Kidney glomerular epithelial cell (primary cell): ENCODE measurements at places on chromosomes 3 and 15.

DNA sequence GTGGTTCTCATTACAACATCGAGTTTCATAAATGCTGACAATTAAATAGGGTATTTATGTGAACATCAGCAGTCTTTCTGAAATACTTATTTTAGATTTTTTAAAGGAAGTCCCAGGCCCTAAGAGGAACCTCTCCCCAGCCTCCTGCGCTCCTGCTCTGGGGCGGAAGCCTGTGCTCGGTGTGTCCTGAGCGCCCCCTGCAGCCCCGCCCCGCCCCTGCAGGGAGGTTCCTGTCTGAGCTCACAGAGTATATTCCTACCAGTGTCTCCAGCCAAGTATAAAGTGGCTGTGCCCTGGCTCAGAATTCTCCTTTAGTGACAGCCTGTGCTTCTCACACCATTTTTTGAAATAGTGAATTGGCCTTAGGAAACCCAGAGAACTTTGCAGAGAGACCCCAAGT is 567.9 kb downstream of the GOLGA6L6 start:
- DNase-seq: no peak

GRCh38 chr3:4994823-4995499 is 15.7 kb downstream of the BHLHE40 start:
- peak; percentile 92 for DNase-seq

DNA sequence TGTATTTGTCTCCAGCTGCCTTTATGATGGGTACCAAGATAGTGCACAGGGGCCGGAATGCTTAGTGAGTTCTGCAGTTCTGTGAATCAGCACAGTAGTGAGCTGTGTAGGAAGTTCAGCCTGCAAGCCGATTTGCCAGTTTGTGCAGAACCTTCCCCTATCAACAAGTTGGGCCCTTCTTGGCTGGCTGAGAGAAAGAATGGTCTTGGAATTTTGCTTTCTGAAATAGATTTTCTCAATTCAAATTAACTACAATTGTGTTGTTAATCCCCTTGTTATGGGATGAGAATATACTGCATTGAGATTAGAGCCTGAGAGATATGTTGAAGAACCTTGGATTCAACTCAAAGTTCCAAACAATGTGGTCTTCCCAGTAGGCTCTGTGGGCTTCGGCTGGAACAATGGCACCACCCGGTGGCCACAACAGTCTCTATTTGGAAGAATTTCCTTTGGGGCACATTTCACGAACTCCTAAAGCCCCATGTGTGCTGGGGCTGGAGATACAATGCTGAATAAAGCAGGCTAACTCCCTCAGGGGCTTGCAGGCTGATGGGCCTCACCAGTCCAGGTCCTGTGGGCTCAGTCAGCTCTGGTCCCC is 59.1 kb downstream of the TRIM42 start:
- DNase-seq: peak; percentile 27

- DNase-seq: no peak
These were observed 3.7 kb downstream of the C15orf62 start for GRCh38 chr15:40773496-40773895.

DNA sequence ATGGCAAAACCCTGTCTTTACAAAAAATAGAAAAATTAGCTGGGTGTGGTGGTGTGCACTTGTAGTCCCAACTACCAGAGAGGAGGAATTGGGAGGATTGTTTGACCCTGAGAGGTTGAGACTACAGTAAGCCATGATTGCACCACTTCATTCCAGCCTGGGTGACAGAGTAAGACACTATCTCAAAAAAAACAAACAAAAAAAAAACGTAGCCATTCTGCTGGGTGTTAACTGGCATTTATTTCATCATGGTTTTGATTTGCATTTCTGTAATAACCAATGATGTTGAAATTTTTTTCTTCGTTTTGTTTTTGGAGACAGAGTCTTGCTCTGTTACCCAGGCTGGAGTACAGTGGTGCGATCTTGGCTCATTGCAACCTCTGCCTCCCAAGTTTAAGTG is 63.3 kb downstream of the RPLP1 start:
- no peak for DNase-seq

DNA sequence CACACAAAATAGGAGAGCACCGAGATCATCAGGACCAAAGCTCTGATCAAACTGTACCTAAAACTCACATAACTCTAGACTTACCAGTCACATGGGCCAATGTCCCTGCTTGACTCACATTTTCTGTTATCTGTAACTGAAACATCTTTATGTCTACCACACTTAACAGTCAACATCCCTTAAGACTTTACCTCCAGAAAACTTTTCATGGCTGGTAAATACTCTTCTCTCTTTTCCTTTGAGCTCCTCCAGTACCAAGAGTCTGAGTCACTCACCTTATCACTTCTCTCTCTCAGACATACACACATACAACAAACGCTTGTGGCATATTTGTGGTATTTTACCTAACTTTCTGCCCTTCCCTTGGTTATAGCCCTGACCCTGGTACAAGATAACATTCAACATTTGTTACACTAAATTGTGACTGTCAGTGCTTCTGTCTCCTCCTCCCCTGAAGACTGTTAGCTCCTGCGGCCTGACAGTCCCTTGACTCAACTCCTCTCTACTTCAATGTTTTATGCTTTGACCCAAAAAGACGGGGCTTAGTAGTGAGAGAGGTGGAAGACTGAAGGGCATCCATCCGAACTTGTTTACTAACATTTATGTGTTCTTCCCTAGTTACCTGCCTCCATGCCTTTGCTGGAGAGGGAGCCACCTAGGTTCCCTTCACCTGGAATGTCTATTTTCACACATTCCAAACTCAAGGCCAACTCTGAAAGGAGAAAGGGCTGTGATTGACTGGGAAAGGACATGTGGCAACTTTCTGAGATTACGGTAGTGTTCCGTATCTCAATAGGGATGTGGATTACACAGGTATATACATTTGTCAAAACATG is 3.7 kb upstream of the EFHB start:
- DNase-seq: peak; percentile 55

- no peak for DNase-seq
These were observed 10.4 kb downstream of the KBTBD12 start for GRCh38 chr3:127925384-127925783.

DNA sequence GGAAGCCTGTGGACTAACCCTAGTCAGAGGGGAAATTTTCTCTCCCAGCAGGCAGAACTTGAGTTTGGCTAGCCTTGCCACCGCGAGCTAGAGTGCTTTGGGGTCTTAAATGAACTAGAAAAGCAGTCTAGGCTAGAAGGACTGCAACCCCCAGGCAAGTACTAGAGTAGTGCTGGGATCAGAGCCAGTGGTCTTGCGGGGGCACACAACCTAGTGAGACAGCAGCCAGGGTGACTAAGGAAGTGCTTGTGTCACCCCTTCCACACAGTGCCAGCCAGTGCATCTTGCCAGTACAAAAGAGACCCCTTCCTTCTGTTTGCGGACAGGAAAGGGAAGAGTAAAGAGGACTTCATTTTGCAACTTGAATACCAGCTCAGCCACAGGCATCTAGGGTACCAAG is 59.0 kb downstream of the GOLM2 start:
- no peak for DNase-seq

DNA sequence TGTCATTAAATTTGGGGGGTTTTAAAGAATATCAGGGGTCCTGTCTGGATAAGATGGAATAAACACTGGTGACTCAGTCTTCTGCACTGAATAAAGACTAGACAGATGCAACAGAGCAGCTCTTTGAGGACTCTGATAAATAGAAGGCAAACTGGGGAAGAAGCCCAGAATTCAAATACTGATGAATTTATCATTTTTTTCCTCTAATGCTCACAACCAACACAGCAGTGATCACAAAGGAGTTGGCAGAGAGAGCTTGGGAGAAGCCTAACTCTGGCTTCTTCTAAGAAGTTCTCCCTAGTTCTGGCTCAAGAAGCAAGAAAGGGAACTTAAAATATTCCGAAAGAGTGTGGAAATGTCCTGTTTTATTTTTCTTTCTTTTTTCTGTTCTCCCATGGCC is 597.8 kb downstream of the FGF12 start:
- no peak for DNase-seq

DNA sequence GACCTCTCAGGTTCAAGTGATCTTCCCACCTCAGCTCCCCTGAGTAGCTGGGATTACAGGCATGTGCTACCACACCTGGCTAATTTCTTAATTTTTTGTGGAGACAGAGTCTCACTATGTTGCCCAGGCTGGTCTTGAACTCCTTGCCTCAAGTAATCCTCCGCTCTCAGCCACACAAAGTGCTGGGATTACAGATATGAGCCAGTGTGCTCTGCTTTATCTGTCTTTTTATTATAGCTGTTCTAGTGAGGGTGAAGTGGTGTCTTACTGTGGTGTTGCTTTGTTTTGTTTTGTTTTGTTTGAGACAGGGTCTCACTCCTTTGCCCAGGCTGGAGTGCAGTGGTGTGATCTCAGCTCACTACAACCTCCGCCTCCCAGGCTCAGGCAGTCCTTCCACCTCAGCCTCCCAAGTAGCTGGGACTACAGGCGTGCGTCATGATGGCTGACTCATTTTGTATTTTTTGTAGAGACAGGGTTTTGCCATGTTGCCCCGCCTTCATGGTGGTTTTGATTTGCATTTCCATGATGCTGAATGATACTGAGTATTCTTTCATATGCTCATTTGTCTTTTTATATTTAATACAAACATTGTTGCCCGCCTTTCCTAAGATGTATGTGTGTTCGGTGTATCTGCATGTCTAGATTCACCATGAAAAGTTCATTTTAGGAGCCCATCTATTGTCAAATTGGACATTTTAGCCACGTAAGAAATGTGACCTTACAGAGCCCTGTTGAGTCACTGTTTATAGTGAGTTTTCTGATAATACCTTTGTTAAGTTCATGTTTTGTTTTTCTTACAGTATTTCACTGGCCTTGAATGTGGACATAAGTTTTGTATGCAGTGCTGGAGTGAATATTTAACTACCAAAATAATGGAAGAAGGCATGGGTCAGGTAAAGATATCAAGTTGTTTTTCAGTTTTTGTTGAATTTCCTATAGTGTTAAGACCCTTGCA is 80.6 kb downstream of the ARIH1 start:
- no peak for DNase-seq

GRCh38 chr3:184727357-184728009 is 15.6 kb upstream of the MAGEF1 start:
- DNase-seq: peak; percentile 67

GRCh38 chr15:64897345-64897985 is 14.2 kb upstream of the ANKDD1A start:
- peak; percentile 7 for DNase-seq

DNA sequence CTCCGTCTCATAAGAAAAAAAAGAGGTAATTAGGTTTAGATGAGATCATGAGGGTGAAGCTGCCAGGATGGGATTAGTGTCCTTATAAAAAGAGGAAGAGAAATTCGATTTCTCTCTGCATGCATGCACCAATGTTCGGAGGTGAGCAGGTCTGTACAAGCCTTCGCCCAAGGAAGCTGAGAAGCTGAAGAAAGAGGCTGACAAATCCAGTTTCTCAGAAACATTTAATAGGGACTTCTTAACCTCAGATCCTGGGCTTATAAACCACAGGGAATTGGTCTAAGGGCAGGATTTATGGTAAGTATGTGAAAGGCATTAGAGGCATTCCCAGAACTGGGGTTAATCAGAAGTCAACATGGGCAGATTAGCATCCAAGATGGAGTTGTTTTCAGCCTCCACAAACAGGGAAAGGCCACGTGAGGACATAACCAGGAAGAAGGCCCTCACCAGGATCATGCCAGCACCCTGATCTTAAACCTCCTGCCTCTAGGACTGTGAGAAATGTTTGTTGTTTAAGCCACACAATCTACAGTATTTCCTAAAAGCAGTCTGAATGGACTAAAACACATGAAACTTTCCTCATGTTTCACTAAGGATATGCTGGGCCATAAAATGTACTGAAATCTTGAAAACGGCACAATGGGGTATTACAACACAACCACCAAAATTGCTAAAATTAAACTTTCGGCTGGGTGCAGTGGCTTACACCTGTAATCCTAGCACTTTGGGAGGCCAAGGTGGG is 11.3 kb downstream of the SHISA5 start:
- no peak for DNase-seq

GRCh38 chr3:40290396-40290795 is 19.1 kb upstream of the EIF1B start:
- no peak for DNase-seq

GRCh38 chr3:141894524-141895176 is 18.2 kb downstream of the ATP1B3 start:
- DNase-seq: peak; percentile 25

DNA sequence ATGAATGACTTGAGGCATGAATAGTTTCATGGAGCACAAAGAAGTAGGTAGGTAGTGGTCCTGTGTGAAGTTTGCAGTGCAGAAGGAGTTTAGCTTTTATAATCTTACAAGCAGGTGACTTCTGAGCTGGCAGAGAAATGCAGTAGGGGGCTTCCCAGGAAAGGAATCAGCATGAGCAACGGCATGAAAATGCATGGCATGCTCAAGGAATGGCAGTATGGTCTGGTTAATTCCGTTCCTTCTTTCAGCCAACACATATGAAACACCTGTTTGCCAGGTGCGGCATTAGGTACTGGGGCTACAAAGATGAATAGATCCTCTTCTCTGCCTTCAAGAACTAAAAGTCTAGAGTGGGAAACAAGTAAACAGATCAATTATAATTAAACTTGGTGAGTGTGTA is 138.0 kb upstream of the BHLHE40 start:
- peak; percentile 5 for DNase-seq

GRCh38 chr15:28982886-28983285 is 97.1 kb downstream of the APBA2 start:
- no peak for DNase-seq

DNA sequence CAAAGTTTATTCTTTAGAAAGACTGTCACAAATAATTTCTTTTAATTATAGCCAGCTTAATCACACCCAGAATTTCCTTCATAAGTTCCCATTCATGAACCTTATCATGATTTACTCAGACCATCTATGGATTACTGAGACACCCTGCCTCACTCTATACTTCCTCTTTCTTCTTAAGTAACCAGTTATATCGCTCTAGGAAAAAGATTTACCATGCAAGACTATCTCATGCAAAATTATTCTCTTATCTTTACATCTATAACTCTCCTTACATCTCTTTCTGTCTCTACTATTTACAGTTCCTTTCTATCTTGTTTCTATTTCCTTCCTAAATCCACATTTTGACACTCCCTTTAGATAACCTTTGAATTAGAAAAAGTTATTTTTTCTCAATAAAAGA is 316.8 kb downstream of the POLQ start:
- no peak for DNase-seq

GRCh38 chr3:149174901-149175300 is 45.5 kb downstream of the HPS3 start:
- peak; percentile 94 for DNase-seq

- DNase-seq: no peak
These were observed 44.3 kb upstream of the PLAAT1 start for GRCh38 chr3:193196746-193197145.

- DNase-seq: no peak
These were observed 36.4 kb downstream of the CEP152 start for GRCh38 chr15:48774484-48774883.

GRCh38 chr3:62859203-62859791 is 15.9 kb downstream of the CADPS start:
- DNase-seq: no peak

DNA sequence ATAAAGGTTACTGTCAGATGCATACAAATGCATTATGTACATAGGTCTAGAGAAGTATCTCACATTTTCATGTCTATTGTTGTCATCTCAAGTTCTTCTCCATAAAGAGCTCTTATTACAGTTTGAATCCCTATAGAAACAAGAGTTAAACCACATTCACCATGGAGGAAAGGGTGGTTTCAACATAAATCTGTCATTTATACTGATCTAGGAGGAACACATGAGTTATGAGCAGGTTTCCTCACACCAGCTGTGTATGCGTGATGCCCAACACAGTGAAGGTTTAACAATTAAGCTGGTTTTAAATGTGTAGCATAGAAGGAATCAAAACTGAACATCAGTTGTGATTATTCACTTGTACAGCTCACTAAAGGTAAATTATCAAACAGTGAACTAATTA is 251.7 kb downstream of the KCNMB2 start:
- DNase-seq: no peak

- DNase-seq: no peak
These were observed 46.4 kb downstream of the IL1RAP start for GRCh38 chr3:190560013-190560895.
